ENCODE measurements at places on chromosomes 7 and 10.

- no peak for DNase-seq
These were observed 41.4 kb downstream of the PTPRN2 start for GRCh38 chr7:158546214-158546613.

GRCh38 chr7:30970594-30971094, 6.9 kb downstream of the GHRHR start:
- no peak for DNase-seq

DNA sequence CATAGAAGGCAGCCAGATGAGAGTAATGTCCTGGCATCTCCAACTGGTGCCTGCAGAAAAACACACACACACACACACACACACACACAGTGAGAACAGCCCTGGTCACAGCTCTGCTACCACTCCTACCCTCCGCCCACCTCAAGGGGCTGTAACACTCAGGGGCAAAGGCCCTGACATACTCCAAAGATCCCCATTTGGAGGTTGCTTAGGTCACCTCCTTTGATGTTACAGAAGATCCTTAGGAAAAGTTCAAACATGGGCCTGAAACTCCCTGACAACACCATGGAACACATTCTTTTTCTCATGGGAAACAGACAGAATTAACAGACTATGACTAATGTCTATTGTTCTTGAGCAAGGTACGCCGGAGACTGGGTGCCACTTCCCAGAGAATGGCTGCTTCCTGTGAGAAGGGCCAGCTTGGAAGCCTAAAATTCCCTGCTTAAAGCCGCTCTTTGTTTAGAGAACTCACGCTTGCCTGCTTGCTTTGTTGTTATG, 27.7 kb downstream of the DENND11 start:
- DNase-seq = no peak

GRCh38 chr7:150955519-150956394, 22.4 kb downstream of the KCNH2 start:
- no peak for DNase-seq

DNA sequence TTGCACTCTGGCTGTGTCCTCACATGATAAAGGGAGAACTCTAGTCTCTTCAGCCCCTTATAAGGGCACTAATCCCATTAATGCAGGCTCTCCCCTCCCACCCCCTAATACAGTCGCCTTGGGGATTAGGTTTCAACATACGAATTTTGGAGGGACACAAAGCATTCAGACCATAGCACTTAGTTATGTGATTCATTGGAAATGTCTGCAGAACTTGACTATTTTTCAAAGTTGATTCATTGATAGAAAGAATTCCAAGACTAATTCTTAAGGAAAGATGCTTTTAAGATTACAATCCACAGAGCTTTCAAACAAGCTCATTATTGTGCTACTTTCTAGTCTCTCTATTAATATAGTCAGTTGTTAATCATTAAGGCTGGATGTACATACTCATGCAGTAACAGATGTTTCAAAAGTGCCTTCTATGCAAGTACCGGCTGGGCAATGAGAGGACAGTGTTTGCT, 85.3 kb upstream of the RPA3 start:
- no peak for DNase-seq

DNA sequence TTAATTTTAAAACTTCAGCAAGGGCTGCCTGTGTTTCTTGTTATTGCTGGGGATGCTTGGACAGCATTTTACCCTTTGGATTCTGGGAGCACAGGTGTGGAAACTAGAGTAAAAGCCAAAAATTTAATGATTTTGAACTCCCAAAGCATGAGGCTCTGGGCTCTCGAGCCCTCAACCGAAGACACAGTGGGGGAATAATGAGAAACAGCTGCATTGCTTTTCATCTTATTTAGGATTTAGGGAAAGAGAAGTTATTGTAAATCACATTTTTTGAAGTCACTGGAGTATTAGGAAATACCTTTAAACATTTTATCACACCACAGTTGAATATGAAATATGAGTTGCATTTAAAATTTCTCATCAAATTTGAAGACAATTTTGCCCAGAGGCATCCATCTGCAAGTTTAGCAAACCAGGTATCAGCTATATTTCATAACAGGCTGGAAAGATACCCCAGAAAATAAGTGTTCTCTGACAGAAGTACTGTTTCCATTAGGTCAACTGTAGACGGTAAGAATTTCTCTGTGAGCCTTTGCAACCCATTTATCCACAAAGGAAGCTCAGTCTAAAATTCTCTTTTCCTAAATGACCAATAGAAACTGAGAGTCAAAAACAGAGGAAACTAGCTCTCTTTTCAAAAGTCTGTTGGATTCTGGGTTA, 290.6 kb upstream of the PHYHIPL start:
- no peak for DNase-seq

- no peak for DNase-seq
These were observed 68.9 kb downstream of the ZNF467 start for GRCh38 chr7:149704507-149704906.

GRCh38 chr7:131327049-131327625, 539 bp upstream of the MKLN1 start:
- no peak for DNase-seq

DNA sequence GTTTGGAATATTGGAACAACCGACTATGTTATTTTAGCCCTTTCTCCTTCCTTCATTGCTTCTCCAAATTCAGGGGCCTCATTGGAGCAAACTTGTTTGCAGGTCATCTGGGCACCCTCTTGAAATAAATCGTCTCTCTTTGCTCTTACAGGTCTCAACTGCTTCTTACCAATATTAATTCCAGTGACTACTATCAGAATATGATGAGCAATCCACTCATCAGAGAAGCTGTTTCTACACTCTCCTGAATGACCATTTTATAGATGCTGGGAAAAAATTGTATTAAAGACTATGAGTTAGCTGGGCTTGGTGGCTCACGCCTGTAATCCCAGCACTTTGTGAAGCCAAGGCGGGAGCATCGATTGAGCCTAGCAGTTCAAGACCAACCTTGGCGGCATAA, 12.5 kb upstream of the HNRNPF start:
- no peak for DNase-seq

- DNase-seq = peak; percentile 42
These were observed at the start of gene MKX for GRCh38 chr10:27745732-27746396. MKX (minus strand) TSS chr10:27745819; CDS start chr10:27743415, 2,404 bp downstream.

- no peak for DNase-seq
These were observed 338.9 kb downstream of the EXOC4 start for GRCh38 chr7:133591704-133592340.

DNA sequence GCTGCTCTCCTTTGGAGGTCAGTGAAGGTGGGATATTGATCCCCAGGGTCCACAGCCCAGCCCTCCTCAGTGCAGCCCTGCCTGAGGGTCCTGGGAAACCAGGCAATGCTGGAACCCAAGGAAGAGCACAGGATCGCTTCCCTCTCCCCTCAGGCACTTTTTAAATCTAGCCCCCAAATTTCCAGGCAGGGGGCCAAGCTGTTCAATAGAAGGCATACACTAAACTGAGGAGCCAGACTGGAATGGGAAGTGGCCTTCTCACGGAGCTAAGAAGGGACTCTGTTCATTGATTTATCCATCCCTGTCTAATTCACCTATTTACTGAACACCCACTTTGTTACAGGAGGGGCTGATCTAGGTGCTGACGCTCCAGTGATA, 60.3 kb downstream of the GLI3 start:
- DNase-seq = no peak

DNA sequence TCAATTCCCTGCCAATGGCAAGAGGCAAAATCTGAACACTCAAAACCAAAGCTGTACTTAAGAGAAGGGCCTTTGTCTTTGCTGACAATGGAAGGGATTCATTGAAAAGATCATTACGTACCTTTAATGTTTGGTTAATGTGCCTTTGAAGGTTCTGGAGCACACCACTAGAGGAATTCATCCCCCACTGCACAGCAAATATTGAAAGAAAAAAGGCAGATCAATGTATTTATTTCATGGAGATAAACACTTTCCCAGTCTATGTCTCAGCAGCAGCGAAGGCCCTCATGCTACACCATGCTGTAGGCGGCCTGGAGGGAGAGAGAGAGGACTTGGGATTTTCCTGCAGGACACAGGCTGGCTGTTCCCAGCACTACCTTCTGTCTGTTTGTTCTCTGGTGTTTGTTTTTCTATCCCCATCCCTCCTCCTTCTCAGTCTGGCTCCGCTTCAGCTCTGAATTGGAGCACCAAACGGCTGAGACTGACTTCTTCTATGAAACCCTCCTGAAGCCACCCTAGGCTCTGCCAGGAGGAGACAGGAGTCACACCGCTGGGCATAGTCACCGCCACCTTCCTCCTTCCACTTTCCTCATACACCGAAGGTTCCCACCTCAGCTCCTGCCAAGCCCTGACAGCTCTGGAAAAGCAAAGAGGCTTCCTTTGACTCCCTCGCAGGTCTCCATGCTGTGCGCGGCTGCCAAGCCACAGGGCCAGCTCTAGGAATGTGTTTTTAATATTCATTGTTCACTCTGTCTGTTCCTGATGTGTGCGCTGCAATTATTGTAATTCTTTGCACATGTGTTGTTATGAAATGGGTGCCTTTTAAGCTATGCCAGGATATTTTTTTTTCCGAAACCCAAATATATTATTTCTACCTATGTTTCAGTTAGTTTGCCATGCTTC, 301.5 kb downstream of the FZD1 start:
- DNase-seq = no peak

DNA sequence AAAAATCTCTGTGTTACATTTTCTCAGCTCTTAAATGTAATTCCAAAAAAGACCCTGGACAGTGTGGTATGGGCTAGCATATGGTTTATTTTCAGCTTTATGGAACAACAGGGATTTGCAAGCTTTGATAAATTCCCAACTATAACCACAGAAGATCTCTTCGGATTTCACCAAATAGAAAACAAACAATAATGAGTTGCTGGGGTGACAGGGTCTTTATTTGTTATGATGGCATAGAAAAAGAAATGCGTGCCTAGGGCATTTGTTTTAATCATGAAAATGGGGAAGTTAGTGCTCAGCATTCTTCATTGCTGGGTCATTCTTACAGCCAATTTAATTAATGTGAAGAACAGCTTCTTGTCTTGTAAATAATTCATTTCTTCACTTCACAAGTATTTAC, 139.0 kb downstream of the LRRN3 start:
- DNase-seq = no peak

DNA sequence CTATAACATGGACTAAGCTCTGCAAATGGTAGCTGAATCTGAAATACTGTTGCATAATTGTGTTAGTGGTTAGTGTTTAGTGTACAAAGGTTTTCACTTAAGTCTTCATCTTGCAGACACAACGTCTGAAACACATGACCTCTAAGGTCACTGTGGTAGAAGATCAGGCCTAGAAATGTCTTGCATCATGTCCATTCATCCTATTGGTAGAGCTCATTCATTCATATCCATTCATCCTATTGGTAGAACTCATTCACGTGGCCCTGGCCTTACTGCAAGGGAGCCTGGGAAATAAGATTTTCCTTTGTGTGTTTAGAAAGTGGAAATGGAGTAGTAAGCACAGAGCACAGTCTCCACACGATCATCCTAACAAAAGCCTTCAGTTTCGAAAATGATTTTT, 485.8 kb downstream of the PLXNA4 start:
- DNase-seq = no peak

GRCh38 chr10:106557053-106557452, 607.5 kb downstream of the SORCS1 start:
- no peak for DNase-seq

GRCh38 chr7:140314573-140315480, 83.5 kb downstream of the SLC37A3 start:
- DNase-seq = no peak

DNA sequence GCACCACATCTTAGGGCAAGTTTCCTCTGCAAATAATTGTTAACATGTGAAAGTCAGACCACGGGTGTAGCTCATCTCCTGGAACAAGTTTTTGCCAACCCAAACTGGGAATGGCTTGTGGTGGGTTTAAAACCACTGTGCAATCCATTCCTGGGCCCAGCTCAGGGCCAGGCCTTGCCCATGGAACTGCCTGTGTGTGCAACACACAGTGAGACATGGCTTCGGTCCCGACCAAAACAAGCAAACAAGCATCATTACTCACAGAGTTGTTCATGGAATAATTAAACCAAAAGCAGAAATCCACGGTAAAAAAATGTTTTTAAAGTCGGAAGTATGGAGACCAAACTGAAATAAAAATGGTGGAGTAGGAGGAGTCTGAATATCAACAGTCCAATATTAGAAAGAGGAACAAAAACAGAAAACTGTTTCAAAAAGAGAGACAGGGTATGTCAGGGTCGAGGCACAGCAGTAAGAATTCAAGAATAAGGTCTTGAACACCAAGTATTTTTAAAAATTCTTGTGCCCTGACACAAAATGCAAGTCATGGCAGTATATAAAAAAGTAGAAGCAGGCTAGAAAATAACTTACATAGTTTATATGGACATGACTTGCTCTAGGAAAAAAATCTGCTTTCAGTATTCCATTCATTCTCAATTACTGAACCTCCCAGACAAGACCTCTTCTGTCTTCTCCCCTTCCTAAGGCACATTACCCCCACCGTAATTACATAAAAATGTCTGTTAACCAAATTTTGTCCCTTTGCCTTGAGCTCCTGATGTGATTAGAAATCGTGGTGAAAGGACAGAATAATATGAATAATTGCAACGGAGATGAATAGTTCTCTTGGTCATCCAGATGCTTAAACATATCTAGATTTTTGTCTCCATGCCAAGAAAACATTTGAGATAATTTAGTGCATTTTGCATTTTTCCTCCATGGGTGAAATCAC, 88.4 kb downstream of the FAS start:
- DNase-seq = no peak

DNA sequence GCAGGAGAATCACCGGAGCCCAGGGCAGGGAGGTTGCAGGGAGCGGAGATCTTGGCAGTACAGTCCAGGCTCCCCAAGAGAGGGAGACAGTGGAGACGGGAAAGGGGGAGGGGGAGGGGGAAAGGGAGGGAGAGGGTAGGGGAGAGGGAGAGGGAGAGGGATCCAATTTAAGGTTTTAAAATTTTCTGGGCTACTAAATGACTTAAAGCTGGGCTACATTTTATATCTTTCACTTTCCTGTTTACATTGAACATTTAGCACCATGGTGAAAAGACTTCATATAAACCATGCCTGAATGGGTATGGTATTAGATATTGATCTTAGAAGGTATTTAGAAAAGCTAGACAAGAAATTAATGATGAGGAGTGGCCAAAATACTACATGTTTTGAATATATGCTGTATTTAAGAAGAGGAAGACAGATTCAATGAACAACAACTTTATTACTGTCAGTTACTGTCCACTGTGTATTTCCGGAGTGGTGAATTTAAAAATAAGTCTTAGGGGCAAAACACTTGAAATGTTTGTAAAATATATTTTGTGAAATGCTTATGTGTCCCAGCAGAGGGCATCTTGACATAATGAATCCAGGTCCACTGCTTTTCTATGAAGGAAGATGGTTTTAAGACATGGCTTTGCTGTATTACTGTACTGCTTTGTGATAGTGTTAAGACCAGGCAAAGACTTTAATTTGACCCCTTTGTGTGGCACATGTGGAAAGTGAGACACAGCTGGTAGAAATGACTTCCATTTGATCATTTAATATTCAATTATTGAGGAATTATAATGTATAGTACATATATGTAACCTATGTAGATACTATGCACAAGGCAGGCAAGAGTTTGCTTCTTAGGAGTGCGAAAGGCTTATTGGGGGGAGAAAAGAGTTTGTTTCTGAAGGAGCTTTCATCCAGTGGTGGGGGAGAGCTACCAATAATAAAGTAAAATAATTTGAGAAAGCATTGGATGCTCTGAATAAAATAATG, 52.8 kb downstream of the NRF1 start:
- DNase-seq = peak; percentile 30

GRCh38 chr7:131066635-131067034, 261.0 kb upstream of the MKLN1 start:
- no peak for DNase-seq

Data from NCI-H1105 (cell line).